ENCODE measurements at places on chromosomes 11 and 22. TPM values are rescaled to one million over a fixed set of nuclear protein-coding genes. Genes with fewer than 3 reads are reported as not detected.

Gene CCDC15
- total RNA-seq = 5.8 TPM

Gene B3GAT1
- total RNA-seq = 0.29 TPM

Gene FOSL1
- 54.0 TPM for total RNA-seq

- DNase-seq = no peak
These were observed 99.6 kb downstream of the PGR start for GRCh38 chr11:101030015-101030414.

DNA sequence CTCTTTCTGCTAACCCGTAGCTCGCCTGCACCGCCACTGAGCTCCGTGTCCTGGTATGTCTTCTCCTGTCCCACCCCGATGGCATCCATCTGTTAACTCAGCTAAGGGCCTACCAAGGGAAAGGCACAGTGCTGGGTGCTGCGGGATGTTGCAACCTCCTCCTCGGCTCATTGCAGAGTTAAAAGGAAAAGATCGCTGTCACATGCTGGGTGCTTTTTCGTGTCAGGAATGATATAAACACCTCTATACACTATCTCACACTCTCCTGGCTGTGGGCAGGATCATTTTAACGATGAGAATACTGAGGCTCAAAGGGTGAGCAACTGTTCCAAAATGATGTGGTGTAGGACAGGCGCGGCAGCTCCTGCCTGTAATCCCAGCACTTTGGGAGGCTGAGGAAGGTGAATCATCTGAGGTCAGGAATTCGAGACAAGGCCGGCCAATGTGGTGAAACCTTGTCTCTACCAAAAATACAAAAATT is 10.1 kb downstream of the TXN2 start:
- DNase-seq = peak; percentile 83

- no peak for DNase-seq
These were observed 52.5 kb downstream of the GRAMD4 start for GRCh38 chr22:46672731-46673130.

- DNase-seq = no peak
These were observed 32.4 kb downstream of the SLN start for GRCh38 chr11:107679255-107680024.

DNA sequence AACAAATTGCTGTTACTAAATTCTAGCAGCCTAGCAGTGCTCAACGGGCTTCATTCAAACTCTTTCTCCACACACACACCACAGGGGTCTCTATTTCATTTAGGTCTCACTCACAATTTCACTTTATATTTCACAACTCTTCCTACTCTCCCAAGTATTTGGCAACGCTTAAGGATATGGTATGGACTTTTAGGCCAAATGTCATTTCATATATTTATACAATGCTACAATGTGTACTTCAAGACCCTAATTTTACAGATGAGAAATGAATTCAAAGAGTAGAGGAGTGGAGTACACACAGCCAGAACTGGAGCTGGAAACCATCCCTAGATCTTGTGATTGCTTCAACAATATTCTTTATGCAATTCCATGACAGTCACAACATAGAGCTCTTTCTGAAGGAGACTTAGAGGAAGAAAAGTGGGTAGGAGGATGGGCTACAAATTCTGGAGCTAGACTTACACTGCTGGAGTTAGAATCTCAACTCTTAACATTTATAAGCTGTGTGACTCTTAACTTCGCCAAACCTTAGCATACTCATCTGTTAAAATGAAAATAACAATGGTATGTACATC is 2.5 kb upstream of the MS4A13 start:
- DNase-seq = no peak

DNA sequence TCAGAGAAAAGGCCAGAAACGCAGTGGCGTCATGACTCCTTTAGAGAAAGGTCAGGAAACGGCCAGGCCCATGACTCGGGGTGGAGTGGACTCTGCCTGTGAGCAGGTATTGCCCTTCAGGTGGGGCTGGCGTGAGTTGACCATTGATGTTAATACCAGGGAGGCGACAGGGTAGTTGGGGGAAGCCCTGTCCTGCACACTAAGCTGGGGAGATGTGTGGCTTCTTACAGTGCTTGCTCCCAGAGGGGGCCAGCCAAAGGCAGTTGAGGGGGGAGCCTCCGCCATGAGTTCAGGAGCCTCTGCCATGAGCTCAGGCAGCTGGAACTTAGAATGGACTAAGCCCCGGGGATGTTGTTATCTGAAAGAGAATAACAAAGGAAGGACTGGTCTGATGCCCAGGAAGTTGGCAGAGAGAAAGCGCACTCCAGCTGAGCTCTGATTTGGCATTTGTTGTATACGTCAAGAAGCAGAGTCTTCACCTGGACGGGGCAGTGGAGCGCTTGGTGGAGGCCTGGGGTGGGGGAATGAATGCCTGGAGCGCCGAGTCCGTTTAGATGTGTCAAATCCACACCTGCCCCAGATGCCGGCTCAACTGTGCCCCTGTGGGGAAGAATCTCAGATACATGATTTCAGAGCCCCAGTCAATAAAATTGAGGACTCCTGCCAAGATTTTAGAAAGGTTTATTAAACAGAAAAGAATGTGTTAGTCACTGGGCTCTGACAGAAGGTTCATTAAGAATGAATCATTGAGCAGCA is 222.5 kb downstream of the TBC1D22A start:
- DNase-seq = peak; percentile 66
